Activated naive CD8-positive, alpha-beta T cell treated with anti-CD3 and anti-CD28 coated beads for 36 hours (primary cell): ENCODE measurements at places on chromosomes 3 and 15. TPM values are rescaled to one million over a fixed set of nuclear protein-coding genes. Genes with fewer than 3 reads are reported as not detected.

CRYBG3 gene
- total RNA-seq = 2.2 TPM

EHHADH gene
- total RNA-seq = 6.1 TPM

GNAT1 gene
- 0.12 TPM for total RNA-seq

CPLX3 gene
- total RNA-seq = 0.19 TPM

KIF9 gene
- 6.9 TPM for total RNA-seq

DNA sequence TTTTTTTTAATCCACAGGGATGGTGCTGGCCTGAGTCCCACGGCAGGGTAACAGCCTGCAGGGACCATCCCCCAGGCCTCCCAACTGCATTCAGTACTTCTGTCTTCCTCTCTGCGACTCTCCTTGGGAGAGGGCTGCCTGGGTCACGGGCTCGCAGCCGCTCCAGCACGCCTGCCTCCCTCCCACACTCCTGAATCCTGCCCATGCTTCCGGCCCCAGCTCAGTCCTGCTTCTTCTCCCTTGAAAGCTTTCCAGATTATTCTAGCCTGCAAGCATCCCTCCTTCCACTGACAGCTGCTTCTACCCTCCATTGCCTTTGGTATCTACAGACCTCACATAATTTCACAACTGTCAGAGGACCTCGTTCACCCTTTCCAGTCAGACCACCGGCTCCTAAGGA, 32.4 kb downstream of the MEGF11 start:
- H3K4me3 ChIP-seq = no peak overlapping the region
- peaks cover 4% of the 10 kb centered on the region for H3K27me3 ChIP-seq
- H3K36me3 ChIP-seq = no peaks in the 10 kb centered on the region
- no peaks in the 10 kb centered on the region for H3K4me1 ChIP-seq

DNA sequence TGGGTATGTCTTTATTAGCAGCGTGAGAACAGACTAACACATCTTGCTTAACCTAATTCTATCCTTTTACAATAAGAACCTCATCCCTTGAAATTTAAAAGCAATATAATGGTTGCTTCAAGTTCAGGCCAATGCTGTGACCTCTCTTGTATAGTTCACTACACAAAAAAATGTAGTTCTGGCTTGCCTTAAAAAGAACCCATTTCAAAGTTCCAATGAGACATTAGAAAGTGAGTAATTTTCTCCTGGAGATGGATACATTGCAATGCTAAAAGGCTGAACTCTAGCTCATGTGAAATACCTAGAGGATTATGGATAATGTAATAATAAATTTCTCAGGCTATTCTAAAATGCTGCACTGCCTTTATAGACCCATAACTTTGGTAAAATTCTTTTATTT, 47.8 kb downstream of the ATP13A4 start:
- H3K4me1 ChIP-seq = no peaks in the 10 kb centered on the region
- no peak overlapping the region for H3K27ac ChIP-seq
- no peaks in the 10 kb centered on the region for H3K27me3 ChIP-seq
- DNase-seq = no peak

DNA sequence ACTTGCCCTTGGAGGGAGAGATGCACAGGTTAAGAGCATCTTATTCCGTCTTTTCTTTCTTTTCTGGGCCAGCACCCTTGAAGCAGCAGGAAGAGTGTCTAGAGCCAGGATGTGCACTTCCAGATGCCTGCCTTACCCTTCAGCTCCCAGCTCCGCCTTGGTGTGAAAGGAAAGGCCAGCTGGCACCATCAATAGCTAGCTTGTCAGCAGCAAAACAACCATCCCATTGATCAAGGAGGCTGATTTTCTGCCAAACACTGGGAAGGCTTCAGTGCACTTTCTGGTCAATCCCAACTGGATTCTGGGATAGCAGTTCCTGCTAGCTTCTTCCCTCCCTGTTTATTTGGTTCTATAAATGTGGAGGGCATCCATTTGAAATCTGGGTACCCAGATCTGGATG, 110.9 kb upstream of the GALNT15 start:
- H3K4me3 ChIP-seq = no peak overlapping the region
- H3K27ac ChIP-seq = no peak overlapping the region
- no peaks in the 10 kb centered on the region for H3K36me3 ChIP-seq
- H3K27me3 ChIP-seq = peaks cover 9% of the 10 kb centered on the region
- DNase-seq = no peak

- H3K27me3 ChIP-seq = no peaks in the 10 kb centered on the region
- DNase-seq = no peak
- no peak overlapping the region for H3K27ac ChIP-seq
- peaks cover 74% of the 10 kb centered on the region for H3K4me1 ChIP-seq
Measured at GRCh38 chr15:70530906-70531305, 232.5 kb downstream of the UACA start.

DNA sequence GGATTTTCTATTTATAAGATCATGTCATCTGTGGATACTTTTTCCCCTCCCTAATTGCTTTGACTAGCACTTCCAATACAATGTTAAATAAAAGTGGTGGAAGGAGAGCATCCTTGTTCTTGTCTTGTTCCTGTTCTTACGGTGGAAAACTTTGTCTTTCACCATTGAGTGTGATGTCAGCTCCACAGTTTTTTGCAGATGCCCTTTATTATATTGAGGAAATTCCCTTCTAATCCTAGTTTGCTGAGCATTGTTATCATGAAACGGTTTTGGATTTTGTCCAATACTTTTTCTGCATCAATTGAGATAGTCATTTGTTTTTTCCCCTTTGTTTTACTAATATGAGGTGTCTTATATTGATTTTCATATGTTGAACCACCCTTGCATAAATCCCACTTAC, 19.9 kb upstream of the IL20RB start:
- peaks cover 52% of the 10 kb centered on the region for H3K36me3 ChIP-seq
- H3K27me3 ChIP-seq = no peaks in the 10 kb centered on the region
- DNase-seq = no peak

GRCh38 chr15:47742334-47742733, 25.0 kb downstream of the SEMA6D start:
- H3K4me3 ChIP-seq = no peak overlapping the region
- H3K27ac ChIP-seq = no peak overlapping the region
- no peaks in the 10 kb centered on the region for H3K27me3 ChIP-seq
- no peak for DNase-seq
- no peaks in the 10 kb centered on the region for H3K36me3 ChIP-seq
- H3K4me1 ChIP-seq = no peaks in the 10 kb centered on the region

DNA sequence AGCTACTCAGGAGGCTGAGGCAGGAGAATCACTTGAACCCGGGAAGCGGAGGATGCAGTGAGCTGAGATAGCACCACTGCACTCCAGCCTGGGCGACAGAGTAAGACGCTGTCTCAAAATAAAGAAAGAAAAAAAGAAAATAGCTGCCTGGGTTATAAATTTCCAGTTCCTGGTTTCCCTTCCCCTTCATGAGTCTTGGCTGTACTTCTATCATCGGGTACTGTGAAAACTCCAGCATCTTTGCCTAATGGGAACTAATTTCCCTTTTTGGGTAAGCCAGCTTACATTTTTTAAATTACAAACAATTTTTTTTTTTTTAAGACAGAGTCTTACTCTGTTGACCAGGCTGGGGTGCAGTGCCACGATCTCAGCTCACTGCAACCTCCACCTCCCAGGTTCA, 15.0 kb downstream of the DENND4A start:
- no peak overlapping the region for H3K27ac ChIP-seq
- no peak for DNase-seq
- H3K27me3 ChIP-seq = no peaks in the 10 kb centered on the region
- peaks cover 29% of the 10 kb centered on the region for H3K4me1 ChIP-seq

- peaks cover 8% of the 10 kb centered on the region for H3K36me3 ChIP-seq
- no peak overlapping the region for H3K4me3 ChIP-seq
- H3K27me3 ChIP-seq = no peaks in the 10 kb centered on the region
- H3K4me1 ChIP-seq = peaks cover 4% of the 10 kb centered on the region
- no peak for DNase-seq
Measured at GRCh38 chr3:100027321-100027720, 87.0 kb downstream of the FILIP1L start.

GRCh38 chr3:63364495-63364894, 86.4 kb downstream of the SYNPR start:
- no peaks in the 10 kb centered on the region for H3K36me3 ChIP-seq
- DNase-seq = no peak
- no peaks in the 10 kb centered on the region for H3K4me1 ChIP-seq
- peaks cover 3% of the 10 kb centered on the region for H3K27me3 ChIP-seq
- no peak overlapping the region for H3K27ac ChIP-seq

- H3K27ac ChIP-seq = no peak overlapping the region
- peaks cover 5% of the 10 kb centered on the region for H3K27me3 ChIP-seq
- no peaks in the 10 kb centered on the region for H3K4me1 ChIP-seq
Measured at GRCh38 chr3:40829876-40830275, 305.1 kb downstream of the ZNF621 start.

DNA sequence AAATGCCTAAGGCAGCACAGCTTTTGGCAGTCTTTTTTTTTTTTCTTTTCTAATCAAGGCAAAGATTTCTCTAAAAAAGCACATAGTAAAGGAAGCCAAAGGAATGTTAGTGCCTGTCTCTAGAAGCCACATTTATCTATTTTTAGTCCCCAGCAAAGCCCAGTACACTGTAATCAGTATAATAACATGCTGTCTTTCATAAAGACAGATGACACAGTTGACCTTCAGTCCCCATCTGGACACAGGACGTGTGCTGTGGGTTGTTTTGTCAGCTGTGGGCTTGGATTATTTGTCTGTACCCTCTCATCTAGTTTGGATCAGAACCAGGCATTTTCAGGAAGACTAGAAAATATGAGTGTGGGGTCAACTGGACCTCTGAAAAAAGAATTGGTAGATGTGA, 110.4 kb upstream of the CTNNB1 start:
- H3K27me3 ChIP-seq = no peaks in the 10 kb centered on the region
- no peak overlapping the region for H3K27ac ChIP-seq
- no peak overlapping the region for H3K4me3 ChIP-seq

DNA sequence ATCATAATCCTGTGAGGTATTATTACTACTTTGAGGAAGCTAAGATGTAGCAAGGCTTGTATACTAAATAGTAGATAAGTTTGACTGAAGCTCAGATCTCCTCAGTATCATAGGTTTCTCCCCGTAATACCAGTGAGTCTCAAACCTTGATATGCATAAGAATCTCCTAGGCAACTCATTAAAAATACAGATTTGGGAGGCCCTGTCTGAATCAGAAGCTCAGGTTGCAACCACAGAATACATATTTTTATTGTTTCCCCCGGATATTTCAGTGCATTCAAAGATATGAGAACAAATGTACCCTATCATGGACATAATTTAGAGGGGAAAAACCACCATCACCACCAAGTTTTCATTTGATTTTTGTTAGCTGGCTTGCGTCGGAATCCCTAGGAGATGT, 242.1 kb upstream of the C2CD4B start:
- H3K36me3 ChIP-seq = no peaks in the 10 kb centered on the region
- no peak overlapping the region for H3K27ac ChIP-seq
- peaks cover 14% of the 10 kb centered on the region for H3K27me3 ChIP-seq
- no peak overlapping the region for H3K4me3 ChIP-seq
- H3K4me1 ChIP-seq = no peaks in the 10 kb centered on the region
- no peak for DNase-seq

- no peak overlapping the region for H3K4me3 ChIP-seq
- H3K36me3 ChIP-seq = no peaks in the 10 kb centered on the region
- peaks cover 11% of the 10 kb centered on the region for H3K4me1 ChIP-seq
Measured at GRCh38 chr3:12686096-12686495, 22.2 kb upstream of the RAF1 start.

GRCh38 chr3:23806534-23807423, 1.0 kb downstream of the UBE2E1 start:
- DNase-seq = peak; percentile 18
- H3K4me1 ChIP-seq = peaks cover 46% of the 10 kb centered on the region
- peaks cover 12% of the 10 kb centered on the region for H3K27me3 ChIP-seq
- peak overlapping the region; percentile 94 for H3K4me3 ChIP-seq
- peak overlapping the region; percentile 93 for H3K27ac ChIP-seq
- H3K36me3 ChIP-seq = peaks cover 30% of the 10 kb centered on the region

DNA sequence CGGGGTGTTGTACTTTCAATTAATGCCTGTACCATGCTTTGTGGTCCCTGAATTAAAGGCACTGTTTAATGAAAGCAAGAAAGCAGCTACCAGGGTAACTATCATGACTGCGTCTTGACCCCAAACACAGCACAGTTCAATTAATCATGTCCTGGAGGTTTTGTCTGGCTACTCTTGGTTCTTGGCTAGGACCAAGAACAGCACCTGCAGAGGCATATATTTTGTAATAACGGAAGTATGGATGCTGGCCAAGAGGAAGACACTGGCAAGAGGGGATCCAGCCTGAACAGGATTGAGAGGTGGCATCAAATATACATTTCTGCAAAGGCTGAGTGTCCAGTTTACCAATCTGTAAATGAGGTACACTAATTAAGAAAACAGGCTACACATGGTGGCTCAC, 119.9 kb downstream of the FOXP1 start:
- H3K27ac ChIP-seq = no peak overlapping the region
- H3K36me3 ChIP-seq = peaks cover 62% of the 10 kb centered on the region
- no peaks in the 10 kb centered on the region for H3K27me3 ChIP-seq

DNA sequence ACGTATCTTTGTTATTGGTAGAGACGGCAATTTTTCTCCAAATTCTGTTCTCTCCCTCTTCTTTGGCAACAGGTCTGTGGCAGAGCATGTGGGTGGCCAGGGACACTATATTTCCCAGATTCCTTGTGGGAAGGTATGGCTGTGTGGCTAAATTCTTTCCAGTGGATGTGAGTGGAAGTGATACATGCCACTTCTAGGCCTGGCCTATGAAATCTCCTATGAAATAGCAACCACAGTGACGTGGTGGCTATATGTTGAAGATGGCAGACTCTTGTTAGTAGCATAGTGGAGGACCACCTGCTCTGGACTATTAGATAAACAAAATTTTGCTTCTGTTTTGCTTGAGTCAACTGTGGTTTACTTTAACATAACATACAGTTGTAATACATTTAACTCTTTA, 243.3 kb downstream of the IL20RB start:
- no peaks in the 10 kb centered on the region for H3K36me3 ChIP-seq
- no peak overlapping the region for H3K4me3 ChIP-seq
- H3K27me3 ChIP-seq = peaks cover 9% of the 10 kb centered on the region
- DNase-seq = no peak
- H3K27ac ChIP-seq = no peak overlapping the region

GRCh38 chr3:16463119-16463518, 50.4 kb downstream of the RFTN1 start:
- peak overlapping the region; percentile 8 for H3K4me3 ChIP-seq
- no peak for DNase-seq
- peak overlapping the region; percentile 77 for H3K27ac ChIP-seq
- H3K4me1 ChIP-seq = peaks cover 45% of the 10 kb centered on the region
- H3K36me3 ChIP-seq = peaks cover 54% of the 10 kb centered on the region

DNA sequence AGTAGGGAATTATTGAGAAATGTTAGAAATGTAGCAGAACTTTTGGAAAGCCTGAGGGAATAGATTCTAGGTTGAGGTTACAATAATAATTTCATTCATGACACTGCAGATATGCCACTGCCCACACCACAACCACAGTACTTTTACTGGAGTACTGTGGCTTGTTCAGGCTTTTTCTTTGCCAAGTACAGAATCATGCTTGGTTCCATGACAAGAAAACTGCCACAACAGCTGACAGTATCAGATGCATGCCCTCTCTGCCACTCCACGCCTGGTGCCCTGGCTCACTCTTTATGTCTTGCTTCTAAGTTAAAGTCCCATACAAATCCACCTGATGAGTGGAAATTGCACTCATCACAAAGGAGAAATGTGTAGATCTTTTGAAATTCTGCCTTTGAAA, 398.6 kb downstream of the ZIC1 start:
- no peak for DNase-seq
- no peak overlapping the region for H3K4me3 ChIP-seq
- H3K36me3 ChIP-seq = no peaks in the 10 kb centered on the region

- no peak overlapping the region for H3K27ac ChIP-seq
- DNase-seq = peak; percentile 10
- peaks cover 14% of the 10 kb centered on the region for H3K36me3 ChIP-seq
- H3K4me3 ChIP-seq = no peak overlapping the region
- H3K27me3 ChIP-seq = no peaks in the 10 kb centered on the region
Measured at GRCh38 chr15:41022487-41023090, 69.3 kb downstream of the CHAC1 start.
